ENCODE measurements at places on chromosomes 2 and 18.

DNA sequence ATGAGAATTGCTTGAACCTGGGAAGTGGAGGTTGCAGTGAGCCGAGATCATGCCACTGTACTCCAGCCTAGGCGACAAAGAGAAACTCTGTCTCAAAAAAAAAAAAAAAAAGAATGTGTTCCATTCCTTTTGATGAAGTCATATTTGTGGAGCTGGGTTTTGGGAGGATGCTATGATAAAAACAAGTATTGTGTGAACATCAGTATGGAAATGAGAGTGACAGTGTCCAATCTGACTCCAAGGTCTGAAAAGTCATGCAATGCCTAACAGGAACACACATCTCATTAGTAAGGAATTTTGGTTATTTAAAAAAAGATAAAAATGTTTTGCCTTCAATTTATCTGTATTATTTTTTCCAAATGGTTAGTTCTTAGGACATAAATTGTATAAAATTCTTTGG is 11.8 kb downstream of the GCFC2 start:
- no peak for DNase-seq

DNA sequence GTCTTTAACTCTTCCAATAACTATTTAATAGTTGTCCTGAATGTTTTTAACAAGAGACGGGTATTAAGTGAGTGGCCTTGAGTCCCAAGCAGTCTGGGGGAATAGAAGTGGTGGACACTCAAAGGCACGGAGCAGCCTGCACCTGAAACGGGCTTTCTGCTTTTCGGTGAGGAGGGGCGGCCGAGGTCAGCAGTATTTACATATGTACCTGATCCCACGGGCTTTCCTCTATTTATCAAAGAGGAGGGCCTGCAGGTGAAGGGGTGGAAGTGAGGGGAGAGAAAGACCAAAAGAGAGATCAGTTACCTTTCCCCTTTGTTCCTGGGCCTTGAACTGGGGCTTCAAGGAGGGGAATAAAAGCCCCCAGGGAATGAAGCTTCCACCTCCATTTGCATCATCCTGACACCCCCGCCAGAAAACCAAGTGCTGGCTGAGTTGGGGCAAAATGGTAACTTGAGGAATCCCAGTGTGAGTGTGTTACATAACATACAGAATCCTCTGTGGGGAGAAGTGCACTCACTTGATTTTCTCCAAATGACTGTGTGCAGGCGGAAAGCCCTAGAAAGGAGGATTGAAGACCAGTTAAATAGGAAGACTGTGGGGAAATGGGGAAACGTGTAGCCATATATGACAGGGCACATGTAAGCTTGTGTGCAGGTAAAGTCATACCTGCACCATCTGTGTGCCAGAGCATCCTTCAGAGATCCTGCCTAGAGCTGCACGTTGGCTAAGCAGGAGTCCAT is 12.4 kb downstream of the POU3F3 start:
- DNase-seq = no peak

DNA sequence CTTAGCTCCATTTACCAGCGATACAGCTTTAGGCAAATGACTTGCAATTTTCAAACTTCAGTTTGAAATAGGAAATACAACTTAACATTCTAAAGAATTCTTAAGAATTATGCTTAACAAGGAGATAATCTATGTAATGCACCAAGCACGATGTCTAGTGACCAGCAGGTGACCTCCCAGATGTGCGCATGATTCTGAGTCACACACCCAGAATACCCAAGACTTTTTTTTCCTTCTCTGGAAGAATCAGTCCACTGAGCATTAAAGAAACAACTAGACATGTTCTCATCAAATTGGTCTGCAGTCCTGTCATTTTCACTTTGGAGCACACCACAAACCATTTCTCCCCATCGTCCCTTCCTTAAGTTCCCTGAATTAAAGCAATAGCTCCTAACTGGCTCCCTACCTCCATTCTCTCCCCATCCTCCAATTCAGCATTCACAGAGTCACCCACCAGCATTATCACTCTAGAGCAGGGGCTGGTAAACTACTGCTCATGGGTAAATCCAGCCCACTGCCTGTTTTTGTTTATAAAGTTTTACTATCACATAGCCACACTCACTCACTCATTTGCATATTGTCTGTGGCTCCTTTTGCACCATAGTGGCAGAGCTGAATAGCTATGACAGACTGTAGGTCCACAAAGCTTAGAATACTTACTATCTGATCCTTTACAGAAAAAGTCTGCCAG is 13.2 kb downstream of the EVA1A start:
- DNase-seq = no peak

DNA sequence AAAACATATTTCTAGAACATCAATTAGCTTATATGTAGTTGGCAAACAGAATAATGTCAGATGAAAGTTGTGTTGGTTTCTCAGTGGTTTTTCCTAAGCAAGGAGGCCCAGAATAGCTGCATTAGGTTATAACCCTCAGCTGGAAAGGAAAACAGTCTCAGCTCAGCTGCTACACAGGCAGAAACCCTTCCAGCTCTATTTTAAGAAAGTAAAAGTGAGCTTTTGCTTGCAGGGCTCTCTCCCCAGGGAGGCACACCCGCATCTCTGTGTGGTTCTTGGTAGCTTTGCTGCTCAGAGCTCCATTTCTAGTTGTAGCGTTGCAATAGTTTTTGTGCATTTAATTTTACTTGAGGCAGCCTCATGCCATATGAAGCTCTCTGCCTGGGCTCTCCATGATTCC is 54.6 kb downstream of the PIKFYVE start:
- no peak for DNase-seq

- DNase-seq = peak; percentile 68
Observed at GRCh38 chr2:58146707-58147106, 94.4 kb downstream of the FANCL start.

- no peak for DNase-seq
Observed at GRCh38 chr2:189118386-189118785, 61.2 kb downstream of the COL5A2 start.

GRCh38 chr2:55115761-55116597 is 65.7 kb upstream of the RTN4 start:
- DNase-seq = peak; percentile 85

DNA sequence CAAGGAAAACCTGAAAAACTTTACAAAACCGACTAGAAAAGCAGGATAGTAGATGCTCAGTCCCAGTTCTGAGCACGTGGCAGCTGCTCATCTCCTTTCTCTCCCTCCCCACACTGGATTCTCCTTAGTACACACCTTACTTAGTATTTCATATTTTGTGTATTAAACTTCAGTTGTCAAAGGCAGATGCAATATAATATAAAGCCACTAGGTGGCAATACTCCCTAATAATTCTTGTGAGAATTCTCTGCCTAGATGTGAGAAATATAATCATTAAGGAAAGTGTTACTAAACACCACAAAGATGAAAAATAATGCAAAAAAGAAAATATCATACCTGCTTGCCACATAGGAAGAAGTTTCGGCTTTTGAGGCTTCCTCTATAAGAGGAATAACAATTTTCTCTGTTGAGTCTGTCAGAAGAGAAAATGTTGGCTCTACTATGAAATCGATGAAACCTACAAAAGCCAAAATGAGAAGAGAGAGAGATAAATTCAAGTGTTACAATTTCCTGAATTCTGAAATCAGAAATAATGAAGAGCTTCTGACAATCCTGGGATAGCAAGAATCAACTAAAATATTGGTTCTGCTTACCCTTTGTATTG is 200.6 kb downstream of the PPP1R1C start:
- peak; percentile 86 for DNase-seq

DNA sequence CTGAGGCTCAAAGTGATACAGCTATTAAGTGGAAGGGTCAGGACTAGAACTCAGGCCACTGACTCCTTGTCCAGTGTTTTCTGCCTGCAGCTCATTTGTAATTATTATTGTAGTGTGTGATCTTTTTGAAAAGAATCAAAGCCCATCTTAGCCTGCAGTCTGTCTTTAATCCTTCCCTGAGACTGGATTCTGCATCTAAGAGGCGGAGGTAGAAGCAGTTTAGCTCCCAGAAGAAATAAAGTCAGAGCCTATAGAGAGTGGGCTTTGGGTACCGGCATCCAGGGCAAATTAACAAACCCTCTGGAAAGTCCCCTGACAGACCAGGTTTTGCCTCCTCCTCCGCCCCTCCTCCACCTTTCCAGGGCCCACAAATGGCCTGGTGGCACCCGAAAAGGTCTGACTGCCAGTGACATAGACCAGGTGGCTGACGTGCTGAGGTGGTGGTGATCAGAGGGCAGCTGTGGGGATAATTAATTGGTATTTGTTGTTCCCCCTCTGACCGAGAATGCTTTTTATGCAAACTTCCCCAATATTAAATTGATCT is 2.2 kb upstream of the RAX start:
- DNase-seq = no peak

DNA sequence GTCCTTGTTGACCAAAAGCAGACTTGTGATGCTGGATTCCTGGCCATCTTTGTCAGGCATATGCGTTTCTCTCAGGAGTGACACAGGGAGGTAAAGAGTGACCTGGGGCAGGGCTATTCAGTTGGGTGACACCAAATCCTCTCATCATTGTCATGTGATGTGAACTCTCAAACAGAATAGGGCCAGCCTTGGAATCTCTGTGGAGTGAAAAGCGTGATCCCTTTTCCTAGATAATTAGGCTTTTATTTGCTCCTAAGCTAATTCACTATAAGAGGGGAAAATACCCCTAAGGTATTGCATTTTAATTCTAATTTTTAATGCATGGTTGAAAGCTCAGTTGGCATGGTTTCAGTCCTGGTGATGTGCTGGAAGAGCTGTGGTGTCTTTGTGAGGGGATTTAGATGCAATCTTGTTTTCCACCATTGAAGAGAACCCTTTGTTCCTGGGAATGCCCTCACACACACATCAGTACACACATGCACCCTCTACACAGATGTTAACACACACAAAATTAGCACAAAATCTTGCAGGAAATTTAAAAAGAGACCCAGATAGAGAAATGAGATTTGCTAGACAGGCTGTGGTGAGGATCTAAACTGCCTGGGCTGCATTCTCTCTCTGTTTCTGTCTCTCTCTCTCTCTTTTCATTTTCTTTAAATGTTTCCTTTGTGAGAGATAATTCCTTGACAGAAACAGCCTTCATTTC is 349.9 kb downstream of the TSN start:
- no peak for DNase-seq

- DNase-seq = no peak
Observed at GRCh38 chr2:69088466-69088865, 75.5 kb downstream of the ANTXR1 start.

DNA sequence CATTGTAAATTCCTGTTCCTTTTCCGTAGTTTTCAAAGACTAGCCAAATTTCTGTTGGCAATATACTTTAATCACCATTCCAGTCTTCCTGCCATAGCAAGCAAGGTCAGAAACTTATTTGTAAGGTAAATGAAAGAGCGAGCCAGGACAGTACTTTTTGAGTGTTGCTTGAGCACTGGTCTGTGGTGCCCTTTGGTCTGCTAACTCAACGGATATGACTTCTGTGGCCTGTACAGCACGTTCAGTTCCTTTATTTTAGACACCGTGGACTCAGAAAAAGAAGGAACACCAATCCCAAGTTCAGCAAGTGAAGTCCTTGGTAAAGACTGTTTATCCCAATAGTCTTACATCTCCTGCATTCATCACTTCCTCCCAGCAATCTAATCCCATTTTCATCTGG is 166.3 kb downstream of the MYO1B start:
- DNase-seq = no peak

DNA sequence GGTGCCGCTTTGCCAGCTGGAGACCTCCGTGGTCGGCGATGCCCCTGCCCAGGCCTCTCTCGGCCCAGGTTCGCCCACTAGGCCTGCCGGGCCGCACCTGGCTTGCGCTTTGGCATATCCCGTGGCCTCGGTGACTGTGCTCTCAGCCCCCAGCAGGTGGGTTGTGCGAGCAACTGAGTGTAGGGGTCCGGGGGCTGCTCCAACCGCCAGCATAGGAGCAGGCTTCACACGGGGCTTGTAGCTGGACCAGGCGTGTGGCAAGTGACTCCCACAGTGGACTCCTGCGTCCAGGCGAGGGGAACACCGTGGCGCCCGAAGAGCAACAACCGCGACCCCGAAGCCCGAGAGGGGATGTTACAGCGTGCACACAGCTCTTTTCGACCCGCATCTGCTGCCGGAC is 9.7 kb downstream of the TRAPPC12 start:
- DNase-seq = no peak

DNA sequence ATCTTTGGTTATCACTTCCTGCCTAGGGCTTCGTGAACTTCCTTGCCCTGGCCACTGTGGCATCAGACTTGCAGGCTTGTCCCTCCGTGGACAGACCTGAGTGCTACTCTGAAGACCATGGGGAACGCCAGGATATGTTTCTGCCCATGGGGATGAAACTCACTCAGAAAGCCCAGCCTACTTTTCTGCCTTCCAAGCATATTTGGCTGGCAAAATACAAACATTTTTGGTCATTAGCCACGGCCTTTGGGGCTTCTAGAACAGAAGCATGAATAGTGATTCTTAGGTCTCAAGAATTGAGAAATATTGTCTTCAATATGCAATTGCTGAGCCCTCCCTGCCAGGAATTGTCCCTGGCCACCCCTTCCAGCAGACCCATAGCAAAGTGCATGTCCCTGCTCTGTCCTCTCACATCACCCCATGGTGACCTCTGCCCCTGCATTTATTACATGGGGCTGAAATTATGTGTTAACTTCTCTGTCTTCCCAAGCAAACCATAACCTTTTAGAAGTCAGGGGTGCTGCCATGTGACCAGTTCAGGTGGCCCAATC is 152.4 kb downstream of the OSR1 start:
- no peak for DNase-seq

GRCh38 chr2:217440000-217440399 is 562.8 kb downstream of the TNS1 start:
- no peak for DNase-seq

GRCh38 chr2:216516730-216517350 is 18.2 kb downstream of the RPL37A start:
- peak; percentile 77 for DNase-seq

GRCh38 chr2:28631514-28632206 is 120.0 kb upstream of the PPP1CB start:
- no peak for DNase-seq

DNA sequence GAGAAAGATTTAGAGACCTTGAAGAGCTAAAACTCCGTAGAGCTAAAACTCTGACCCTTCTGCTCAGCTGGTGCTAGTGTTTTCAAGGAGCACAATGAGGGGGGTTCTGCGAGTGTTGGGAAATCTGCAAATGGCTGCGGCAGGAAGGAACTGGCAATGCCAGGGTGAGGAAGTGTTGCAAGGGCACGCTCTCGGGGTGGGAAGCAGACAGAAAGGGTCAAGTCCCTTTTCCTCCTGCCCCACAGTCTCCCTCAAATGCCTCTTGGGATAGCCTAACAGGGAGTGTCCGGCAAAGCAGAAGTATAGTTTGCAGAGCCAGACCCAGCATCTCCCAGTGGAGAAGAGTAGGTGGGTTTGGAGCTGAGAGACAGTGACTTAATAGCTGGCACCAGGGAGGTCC is 60.5 kb downstream of the NCAPH start:
- no peak for DNase-seq

DNA sequence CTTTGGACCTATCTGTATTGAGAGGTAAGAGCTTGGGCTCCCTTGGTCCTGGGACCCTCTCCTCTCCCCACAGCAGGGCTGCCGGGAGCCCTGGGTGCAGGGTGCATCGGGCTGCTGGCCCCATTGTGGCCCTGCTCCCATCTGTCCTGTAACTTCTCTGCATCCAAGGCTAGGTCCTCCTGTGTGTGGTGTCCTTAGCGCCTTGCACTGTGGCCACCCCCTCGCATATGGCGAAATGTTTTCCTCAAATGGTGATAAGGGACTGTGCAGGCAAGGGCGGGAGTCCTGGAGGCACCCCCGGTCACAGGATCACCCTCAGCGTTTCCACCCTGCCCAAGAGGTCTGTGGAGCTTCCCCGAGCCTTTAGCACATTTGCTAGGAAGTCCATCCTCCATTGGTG is 208.2 kb downstream of the SH3RF3 start:
- DNase-seq = no peak
